ENCODE measurements at places on chromosomes 1 and 21. TPM values are rescaled to one million over a fixed set of nuclear protein-coding genes. Genes with fewer than 3 reads are reported as not detected.

PIGR gene
- total RNA-seq, result not detected

NUDT17 gene
- 4.2 TPM for total RNA-seq

LAMB3 gene
- total RNA-seq, result 2.1 TPM

FCN3 gene
- not detected for total RNA-seq

TNFAIP8L2 gene
- not detected for total RNA-seq

GSTM3 gene
- total RNA-seq, result 223 TPM

PADI3 gene
- 3.6 TPM for total RNA-seq

VANGL2 gene
- 2.2 TPM for total RNA-seq

VSIG8 gene
- not detected for total RNA-seq

OLIG2 gene
- not detected for total RNA-seq

WNT3A gene
- not detected for total RNA-seq

DRAXIN gene
- total RNA-seq, result not detected

KRTAP27-1 gene
- not detected for total RNA-seq

GJA8 gene
- total RNA-seq, result not detected

ATP1A4 gene
- not detected for total RNA-seq

RAB3B gene
- 20.6 TPM for total RNA-seq

CELA3A gene
- total RNA-seq, result not detected

KPNA6 gene
- 45.4 TPM for total RNA-seq

GON4L gene
- 22.7 TPM for total RNA-seq

NEXN gene
- total RNA-seq, result 36.0 TPM

Measured in SJSA1 (cell line).